Progenitor cell of endocrine pancreas (in vitro differentiated cells): ENCODE measurements at places on chromosomes 4 and X.

DNA sequence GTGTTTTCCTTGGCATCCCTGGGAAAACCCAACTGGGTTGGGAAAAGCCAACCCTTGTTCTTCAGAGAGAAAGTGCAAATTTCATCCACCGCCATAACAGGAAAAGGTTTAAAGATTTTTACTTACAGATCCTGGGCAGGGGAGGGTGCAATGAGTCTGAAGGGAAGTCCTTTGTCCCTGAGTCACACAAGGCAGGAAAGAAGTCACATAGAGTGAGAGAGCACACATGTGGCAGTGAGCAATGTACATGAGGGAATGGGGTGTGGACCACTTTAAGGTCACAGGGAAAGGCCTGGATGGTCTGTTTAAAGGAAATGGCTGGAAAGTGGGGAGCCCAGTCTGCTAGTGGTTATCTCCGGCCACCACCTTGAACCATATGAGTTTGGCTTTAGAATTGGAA is 248.9 kb downstream of the HS3ST1 start:
- no peak for DNase-seq

GRCh38 chr4:185011408-185011807 is 6.9 kb upstream of the HELT start:
- peak; percentile 65 for DNase-seq

DNA sequence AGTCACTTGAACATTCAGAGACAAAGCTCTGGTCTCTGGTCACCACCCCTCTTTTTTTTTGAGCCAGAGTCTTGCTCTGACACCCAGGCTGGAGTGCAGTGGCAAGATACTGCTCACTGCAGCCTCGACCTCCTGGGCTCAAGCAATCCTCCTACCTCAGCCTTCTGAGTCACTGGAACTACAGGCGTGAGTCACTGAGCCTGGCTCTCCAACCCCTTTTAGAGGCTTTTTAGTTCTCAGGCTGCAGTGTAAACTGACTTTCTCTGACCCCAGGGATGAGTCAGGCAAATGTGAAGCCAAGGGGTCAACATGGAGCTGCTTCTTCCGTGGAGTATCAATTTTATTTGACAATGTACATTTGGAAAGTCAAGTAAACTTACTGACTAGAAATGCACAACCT is 229.2 kb downstream of the PTTG2 start:
- DNase-seq: no peak

DNA sequence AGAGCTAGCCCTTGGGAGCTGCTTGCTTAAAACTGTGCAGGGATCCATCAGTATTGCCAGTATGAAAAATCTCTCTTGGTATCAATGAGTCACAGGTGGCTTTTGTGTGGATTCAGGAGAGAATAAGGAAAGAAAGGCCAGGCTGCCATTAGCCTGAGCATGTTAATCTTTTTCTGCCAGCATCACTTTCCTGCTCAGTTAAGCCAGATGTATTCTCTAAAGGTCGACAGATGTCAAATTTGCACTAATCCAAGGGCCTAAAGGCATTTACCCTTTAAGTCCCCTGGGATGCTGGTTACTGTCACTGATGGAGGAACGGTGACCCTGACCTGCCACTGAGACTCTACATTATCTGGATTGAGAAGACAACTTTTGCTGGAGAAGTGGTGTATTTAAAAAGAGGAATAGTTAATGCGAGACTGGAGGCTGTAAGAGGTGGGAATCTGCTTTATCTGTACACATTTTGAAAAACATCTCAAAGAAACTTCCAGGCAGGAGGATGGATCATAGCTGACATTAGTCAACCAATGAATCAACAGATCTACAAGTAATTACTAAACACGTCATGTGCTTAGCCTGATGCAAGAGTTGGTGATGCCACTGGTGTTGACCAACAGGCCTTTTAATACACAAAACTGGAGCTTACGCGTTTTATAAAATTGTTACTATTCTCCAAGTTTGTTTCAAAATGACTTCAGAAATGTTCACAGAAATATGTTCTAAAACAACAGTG is 241.4 kb upstream of the ANXA3 start:
- DNase-seq: no peak

DNA sequence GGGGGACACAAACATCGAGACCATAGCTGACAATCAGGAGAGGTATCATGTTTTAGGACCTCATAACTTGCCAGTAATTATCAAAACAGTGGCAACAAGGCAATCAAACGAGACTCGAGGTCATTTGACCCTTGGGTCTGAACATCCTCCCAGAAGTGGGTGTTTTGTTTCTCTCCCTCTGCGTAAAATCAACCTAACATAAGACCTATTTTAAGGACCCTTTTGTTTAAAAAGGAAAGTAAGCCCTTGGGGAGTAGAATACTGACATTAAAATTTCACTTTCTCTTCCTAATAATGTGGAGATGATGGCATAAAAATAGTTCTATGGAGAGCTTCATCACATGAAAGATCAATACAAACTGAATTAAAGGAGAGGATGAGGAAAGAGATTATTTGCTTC is 106.2 kb upstream of the PUDP start:
- DNase-seq: no peak

DNA sequence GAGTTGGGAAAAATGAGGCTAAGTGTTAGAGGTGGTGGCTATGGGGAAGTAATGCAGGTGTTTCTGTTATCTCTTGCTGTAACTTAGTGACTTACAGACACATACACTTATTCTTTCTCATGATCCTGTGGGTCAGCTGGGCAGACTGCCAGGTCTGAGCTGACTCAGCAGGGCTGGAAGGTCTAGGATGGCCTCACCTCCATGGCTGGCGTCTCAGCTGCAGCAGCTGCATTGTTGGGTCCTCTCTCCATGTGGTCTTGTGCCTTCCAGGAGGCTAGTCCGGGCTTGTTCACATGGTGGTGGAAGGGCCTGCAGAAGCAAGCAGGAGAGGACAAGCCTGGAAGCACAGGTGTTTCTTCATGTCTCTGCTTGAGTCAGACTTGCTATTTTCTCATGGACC is 172.7 kb downstream of the NHS start:
- DNase-seq: no peak

DNA sequence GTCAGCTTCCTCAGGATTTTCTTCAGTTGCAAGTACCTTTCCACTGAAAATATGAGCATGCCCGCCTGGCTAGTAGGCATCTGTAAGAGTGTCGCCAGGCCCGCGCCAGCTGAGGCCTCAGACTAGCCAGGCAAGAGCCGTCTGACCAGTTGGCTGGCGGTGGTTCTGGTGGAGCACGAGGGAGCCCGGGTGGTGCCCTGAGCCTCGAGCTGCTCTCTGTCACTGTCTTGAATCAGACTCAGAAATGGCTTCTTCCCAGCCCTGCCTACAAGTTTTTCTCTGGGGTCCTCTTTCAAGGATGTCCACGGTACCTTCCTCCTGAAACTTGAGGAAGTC is 11.9 kb downstream of the GRPEL1 start:
- no peak for DNase-seq

DNA sequence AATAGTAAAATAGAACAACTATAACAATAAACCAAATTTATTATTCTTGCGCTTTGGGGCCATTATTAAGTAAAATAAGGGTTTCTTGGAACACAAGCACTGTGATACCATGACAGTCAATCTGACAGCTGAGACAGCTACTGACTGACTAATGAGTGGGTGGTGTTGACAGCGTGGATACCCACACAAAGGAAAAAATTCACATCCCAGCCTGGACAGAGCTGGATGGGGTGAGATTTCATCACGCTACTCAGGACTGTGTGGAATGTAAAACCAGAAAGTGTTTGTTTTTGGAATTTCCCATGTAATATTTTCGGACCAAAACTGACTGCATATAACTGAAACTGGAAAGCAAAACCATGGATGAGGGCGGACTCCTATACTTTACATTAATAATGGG is 48.8 kb downstream of the IGFBP7 start:
- DNase-seq: no peak

- no peak for DNase-seq
Observed at GRCh38 chr4:165013691-165014090, 18.1 kb upstream of the TRIM60 start.

GRCh38 chrX:9351126-9351525 is 113.7 kb upstream of the TBL1X start:
- no peak for DNase-seq

GRCh38 chr4:93761286-93761685 is 67.3 kb upstream of the ATOH1 start:
- DNase-seq: no peak

DNA sequence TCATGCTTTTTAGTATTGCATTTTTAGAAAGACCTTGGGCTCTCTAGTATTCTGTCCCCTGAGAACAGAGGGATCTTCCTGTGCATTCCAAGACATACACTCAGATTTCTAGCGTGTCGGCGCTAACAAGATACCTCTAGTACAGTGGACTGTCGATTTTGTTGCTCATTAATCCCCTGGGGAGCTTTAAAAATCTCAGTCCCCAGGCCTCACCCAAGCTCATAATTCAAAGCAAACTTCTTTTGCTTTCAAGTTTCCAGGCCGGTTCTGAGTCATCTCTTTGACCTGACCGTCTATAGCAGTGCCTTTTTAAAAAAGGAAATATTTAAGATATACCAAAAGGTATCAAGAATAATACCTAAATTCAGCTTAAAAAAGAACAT is 137.0 kb downstream of the AMMECR1 start:
- DNase-seq: no peak

DNA sequence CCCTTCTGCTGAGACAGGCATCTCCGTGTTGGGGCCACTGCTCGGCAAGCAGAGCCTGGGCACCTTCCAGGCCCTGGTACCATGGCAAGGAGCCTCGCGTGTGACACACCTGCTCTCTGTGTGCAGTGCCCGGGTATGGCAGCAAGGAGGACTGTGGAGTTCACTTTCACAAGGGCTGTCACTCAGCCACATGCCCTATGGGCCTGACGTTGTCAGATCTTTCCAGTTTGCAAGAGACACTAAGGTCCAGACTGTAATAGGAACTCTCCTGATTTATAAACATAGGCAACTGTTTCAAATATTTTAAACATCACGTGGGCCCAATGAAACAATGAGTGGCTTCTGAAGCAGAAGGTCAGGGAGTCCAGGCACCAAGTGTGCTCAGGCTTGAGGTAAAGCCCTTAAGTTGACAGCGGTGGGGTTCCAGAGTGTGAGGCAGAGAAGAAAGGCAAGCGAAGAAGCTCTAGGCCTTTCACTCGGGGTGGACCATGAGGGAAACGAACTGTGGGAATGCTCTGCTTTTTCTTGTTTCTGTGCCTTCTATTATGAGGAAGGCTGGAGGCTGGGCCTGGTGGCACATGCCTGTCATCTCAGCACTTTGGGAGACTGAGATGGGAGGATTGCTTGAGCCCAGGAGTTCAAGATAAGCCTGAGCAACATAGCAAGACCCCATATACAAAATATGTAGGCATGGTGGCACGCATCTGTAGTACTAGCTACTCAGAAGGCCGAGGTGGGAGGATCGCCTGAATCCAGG is 108.6 kb upstream of the TRIM2 start:
- no peak for DNase-seq

DNA sequence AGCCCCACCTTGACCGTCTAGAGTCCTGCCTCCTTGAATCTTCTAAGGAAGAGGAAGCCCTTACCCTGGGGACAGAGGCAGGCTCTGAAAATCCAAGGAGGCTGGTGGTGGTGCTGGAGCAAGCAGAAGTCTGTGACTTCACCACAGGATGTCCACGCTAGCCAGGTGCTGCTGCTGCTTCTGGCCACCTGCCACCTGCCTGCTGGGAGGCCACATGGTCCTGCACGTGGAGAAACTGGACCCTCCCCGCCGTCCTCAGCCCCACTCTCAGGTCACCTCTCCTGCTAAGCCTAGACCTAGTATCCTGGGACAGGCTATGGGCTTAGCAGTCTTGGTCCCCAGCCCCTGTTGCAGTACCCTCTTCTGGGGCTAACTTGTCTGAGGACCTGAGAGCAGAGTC is 15.8 kb downstream of the TMEM31 start:
- no peak for DNase-seq

DNA sequence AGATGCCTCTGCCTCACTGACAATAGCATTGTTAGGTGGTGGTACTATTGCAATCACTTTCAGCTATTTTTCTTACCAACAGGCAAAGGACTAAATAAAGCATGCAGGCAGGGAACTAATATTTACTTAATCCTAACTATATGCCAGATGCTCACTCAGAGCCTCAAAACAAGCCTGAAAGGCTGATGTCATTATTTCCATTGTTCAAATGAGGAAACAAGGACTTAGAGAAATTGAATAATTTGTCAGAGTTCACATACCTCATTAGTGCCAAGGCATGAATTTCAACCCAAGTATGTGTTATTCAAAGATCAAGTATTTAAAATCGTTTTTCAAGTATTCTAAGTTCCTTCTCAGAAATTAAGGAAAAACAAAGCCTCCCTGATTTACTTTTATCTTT is 374.9 kb upstream of the TECRL start:
- no peak for DNase-seq
